Stimulated activated CD4-positive, alpha-beta T cell treated with anti-CD3 and anti-CD28 coated beads, Interleukin-12 subunit alpha, Interleukin-12 subunit beta, amount 100 ng/mL, for 48 hours (primary cell): ENCODE measurements at places on chromosomes 1 and 21.

- no peak for DNase-seq
Observed at GRCh38 chr1:172977296-172978017, 73.3 kb downstream of the TNFSF18 start.

DNA sequence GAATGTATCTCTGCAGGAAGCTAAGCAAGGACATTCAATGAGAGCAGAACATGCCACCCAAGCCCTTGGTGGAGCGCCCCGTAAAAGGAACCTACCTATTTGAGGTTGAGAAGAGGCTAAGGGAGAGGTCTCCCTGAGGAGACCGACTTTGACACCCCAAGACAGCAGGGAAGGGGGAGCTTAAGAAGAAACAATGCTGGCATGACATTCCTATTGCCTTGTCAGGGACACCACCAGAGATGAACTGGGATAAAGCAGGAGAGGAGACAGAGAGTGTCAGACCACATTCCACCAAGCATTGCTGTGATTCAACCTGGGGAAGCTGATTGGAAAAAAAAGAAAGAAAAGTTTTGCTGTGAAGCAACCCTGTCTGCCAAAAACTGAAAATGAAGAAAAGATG lies 13.3 kb upstream of the S100A2 start:
- no peak for DNase-seq

- DNase-seq = no peak
Observed at GRCh38 chr1:234643111-234643849, 33.3 kb upstream of the IRF2BP2 start.

DNA sequence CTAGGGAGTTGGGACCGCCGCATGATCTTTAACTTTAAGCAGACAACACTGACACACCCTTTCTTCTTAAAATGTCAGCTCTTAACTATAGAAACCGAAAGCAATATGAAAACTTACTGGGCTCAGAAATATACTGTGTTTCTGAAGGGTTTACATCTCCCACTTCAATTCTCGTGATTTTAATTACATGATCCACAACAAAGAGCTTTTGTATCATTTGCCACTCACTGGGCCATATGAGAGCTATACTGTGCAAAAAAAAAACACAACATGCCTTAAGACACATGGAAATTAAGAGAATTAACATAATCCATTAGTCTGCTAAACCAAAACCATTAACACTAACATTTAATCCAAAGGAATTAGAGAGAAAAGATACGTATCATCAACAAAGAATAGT lies 35.0 kb upstream of the RAP1GAP start:
- no peak for DNase-seq

DNA sequence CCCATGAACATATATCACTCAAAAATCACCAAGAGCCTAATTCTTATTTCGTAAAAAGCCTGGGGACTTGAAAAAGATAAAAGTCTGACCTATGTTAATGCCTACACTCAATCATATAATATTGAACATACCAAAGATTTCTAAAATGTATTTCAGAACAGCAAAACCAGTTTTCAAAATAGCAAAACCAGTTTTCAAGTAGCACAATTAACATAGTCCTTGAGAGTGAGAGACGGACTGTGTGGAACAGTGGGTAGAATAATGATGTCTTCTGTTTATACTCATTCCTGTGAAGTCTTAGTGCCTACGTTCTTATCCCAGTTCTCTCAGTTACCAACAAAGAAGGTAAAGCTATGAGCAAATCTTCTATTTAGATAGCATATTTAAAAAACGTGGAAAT lies 22.3 kb upstream of the RGS2 start:
- no peak for DNase-seq

DNA sequence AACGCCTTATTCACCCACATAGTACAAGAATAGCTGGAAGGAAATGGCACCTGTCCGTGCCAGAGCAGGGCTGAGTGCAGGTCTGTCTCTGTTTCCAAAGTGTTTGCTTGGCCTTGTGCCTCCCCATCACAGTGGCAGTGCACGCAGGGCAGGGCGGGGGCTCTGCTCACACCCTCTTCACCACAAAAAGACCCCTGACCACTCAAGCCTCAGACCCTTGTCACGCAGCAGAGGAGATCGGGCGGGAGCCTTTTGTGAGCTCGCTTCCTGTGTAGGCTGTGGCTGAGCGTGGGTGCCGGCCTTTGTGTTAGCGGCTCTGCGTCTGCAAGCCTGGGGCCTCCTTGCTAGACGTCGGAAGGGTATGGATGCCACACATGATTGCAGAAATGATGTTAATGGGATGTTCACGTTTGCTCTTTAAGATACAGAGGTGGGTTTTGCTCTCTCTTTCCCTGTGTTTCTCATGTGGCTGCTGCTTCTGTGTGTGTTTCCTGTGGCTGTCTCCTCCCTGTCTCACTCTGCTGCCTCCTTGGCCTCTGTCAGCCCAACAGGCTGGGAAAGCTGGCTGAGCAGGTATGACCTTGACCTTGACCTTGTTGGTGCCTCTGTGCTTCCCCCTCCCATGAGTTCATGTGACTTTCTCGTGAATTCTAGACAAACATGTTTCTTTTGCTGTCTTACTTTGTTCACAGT lies 45.4 kb downstream of the S100B start:
- DNase-seq = peak; percentile 44

DNA sequence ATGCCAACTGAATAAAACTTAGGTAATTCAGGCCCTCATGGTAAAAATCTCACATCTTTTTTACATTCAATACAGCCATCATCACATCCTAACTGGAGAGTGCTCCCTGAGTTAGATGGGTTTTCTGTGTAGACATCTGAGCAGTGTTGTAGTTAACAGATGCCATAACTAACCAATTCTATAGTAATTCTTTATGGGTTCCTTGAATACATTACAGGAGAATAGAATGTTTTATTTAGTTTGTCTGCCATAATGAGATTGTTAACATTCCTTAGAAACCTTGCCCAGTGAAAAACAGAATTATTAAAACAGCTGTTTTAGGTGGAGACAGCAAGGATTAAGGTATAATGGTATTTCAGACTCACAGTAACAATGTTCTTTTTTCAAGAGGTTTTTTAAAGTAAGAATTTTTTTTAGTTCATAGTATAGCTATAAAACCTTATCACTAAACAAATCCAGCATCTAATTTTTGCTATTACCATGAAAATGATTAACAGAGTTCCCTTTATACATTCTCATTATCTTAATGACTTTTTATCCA lies 95.3 kb downstream of the ATP5PO start:
- DNase-seq = no peak

GRCh38 chr1:61436016-61436415 lies 288.9 kb downstream of the TM2D1 start:
- DNase-seq = no peak

GRCh38 chr1:218828125-218828650 lies 345.5 kb upstream of the LYPLAL1 start:
- DNase-seq = no peak

- no peak for DNase-seq
Observed at GRCh38 chr1:229231754-229232119, 39.2 kb upstream of the RAB4A start.

DNA sequence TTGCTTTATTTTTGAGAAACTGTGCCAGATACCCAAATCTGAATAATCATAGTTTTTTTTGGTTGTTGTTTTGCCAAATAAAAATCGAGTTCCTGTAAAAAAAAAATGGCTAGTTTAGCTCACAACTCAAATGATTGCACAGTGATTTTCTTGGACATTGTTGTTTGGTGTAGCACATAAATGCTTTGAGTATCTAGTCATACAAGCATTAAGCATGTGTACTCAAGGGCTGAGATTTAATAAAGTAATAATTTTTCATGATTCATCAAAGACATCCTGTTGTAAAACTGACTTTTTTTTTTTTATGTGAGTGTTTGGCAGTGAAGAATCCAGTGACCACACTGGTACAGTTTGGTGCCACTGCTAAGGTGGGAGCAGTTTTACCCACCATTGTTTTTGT lies 18.8 kb downstream of the ITSN1 start:
- no peak for DNase-seq

- DNase-seq = no peak
Observed at GRCh38 chr1:11143907-11144306, 44.2 kb upstream of the EXOSC10 start.

DNA sequence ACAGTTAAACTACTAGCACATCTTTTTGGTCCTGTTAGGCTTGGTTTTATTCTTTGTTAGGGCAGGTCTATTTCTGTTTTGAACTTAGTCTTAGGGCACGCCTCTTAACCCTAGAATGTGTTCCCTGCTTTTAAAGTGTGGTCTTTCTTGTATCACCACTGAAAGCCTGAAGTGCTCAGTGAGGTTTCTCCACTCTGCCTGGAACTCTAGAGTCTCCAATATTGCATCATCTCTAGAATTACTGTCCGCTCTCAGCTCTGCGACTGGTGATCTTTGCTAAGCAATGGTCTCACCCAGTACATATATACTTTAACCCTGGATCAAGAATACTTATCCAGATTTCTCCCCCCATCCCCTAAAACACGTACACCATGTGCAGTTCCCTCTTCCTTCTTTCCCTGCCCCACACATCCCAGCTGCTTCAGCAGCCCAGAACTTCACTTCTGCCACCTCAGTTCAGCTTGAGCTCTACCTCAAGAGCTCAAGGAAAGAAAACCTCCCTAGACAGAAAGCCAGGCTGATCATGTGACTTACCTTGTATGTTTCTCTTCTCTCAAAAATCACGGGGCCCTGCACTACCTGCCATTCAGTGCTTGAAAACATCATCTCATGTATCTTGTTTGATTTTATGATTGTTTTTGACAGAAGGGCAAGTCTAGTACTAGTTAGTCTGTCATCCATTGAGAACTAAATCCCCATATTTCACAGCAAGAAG lies 59.9 kb downstream of the TENT5C start:
- DNase-seq = no peak

DNA sequence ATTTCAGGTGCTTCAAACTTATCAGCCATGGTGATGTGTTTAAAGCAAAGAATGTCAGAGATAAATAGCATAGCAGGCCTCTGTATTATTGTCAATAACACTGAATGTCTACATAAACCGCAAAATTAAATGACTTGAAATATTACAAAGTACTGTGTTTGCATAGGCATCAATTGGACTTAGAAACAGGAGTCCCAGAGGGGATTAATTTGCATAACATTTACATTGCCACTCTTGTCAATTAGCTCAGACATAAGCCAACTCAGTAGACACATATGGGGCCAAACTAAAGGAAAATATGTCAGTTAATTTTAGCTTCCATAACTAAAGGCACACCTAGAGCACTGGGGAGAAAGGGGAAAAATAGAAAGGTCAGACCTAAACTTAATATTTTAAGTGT lies 814.5 kb upstream of the NEGR1 start:
- no peak for DNase-seq

GRCh38 chr1:2046174-2046917 lies 3.9 kb upstream of the PRKCZ start:
- DNase-seq = peak; percentile 31

DNA sequence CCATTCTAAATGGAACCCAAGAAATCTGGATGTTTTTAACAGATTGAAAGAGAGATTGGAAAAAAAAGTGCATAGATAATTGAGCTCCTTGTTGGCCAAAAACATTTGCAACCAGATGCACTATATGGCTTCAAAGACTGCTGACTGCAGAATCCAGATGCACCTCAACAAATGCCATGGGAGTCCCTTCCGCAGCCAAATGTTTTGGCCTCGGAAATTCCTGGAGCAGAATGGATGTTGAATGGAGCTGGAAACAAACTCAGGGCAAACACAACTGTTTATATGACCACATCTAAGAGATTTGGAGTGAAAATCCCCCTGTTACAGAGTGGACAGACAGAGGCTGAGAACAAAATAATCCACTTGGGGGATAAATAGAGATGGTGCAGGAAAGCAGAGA lies 285.0 kb upstream of the NFIA start:
- no peak for DNase-seq
